ENCODE measurements at places on chromosomes 6 and 20.

DNA sequence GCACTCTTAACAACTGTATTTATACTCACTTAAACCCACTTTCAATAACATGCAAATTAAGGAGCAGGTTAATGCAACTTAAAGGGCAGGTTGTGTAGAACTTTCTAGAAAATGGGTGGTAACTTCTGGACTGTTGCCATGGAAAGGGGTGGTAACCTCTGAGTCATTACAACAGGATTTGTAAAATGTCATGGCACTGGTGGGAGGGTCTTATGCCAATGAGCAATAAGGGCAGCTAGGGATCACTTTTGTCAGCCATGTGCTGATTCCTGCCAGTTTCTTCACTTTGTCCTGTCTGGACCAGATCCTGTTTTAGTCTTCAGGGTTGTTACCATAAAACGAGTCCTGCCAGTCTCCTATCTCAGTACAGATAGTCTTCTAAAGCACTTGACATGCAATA is 560.5 kb upstream of the PTCHD4 start:
- DNase-seq = no peak

DNA sequence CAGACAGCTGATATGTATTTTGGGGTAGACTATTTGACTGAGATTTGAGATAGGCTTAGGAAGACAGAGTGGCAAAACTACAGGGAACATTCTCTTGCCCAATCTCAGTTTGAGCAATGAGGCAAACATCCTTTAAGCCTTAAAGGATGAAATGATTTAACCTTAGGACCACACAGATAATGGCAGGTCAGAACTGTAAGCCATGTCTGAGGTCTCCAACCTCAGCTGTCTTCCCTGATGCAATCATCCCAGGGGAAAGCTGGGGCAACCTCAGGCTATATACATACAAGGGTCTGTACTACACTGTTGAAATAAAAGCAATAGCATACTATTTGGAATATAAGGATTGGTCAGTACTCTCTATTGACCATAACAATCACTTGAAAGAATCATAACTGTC is 83.8 kb upstream of the NUP153 start:
- no peak for DNase-seq

- no peak for DNase-seq
These were observed 610.5 kb downstream of the TFAP2B start for GRCh38 chr6:51429017-51429712.

GRCh38 chr20:47506850-47507249 is 5.2 kb downstream of the NCOA3 start:
- DNase-seq = no peak

- DNase-seq = no peak
These were observed 18.2 kb upstream of the CCM2L start for GRCh38 chr20:31992086-31992485.

DNA sequence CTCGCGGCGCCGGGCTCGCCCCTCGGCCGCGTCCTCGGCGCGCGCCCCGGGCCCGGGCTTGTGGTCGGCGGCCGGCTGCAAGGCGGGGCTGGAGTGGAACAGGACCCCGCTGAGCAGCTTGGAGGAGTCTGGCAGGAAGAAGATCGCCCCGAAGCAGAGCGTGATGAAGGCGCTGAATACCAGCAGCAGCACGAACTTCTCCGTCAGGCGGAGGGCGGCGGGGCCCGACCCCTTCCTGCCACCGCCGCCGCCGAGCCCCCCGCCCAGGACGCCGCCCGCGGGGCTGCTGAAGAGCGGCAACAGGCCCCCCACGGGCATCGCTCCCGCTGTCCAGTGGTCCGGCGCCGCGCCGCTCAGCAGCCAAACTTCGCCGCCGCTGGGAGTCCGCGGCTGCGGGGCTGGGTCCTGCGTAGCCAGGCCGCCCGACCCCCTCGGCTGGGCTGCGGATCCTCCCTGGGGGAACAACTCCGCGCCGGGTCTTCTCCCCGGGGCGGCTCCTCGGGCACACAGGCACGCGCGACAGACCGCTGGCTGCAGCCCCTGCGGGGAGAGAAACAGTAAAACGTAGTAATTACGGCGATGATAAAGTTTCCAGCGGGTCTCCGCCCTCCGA is 707 bp downstream of the MAN1A1 start:
- DNase-seq = no peak

GRCh38 chr6:161088676-161089328 is 97.2 kb downstream of the MAP3K4 start:
- no peak for DNase-seq

GRCh38 chr20:34300809-34301586 is 2.2 kb downstream of the AHCY start:
- DNase-seq = no peak

DNA sequence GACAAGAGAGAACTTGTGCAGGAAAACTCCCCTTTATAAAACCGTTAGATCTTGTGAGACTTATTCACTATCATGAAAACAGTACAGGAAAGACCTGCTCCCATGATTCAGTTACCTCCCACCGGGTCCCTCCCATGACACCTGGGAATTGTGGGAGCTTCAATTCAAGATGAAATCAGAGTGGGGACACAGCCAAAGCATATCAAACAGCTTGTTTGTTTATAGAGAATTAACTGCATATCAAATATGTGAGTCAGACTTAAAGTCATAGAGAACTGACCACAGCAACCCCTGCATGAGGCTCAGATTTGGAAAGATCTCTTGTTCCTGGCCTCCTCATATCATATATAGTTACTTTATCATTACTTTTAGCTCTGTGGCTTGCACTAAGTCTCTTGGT is 29.1 kb upstream of the HDAC2 start:
- DNase-seq = no peak

DNA sequence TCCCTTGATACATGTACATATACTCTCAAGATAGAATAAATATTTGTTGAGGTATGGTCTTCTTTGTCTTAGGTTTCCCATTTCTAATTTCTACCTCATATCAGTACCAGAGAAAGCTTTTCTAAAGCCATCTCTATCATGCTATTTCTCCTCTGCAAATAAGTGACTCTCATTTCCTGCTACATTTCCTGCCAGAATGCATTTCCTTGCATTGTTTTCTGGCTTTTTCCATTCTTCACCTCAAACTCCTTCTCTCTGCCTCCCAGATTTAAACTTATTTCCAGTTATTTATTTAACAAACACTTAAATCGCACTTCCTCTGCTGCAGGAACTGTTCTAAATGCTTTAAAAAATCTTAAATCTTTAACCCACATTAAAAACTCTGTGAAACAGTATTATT is 74.4 kb upstream of the STMND1 start:
- DNase-seq = no peak

DNA sequence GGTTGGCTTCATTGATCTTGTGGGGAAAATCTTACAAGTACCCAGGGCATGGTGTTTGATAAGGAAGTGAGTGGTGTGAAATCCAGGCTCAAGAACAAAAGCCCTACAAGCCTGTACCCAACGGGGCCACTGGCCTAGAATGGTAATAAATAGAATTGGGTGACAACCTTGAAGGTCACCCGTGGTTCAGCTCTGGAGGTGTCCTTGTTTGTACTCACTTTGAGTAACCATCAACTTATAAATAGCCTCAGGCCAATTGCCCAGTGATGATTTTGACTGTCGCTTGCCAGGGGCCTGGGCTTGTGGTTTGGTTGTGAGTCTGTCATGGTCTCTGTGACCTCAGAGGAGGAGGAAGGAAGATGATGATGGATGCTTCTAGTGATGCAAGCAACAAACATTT is 87.8 kb downstream of the PHACTR3 start:
- no peak for DNase-seq

DNA sequence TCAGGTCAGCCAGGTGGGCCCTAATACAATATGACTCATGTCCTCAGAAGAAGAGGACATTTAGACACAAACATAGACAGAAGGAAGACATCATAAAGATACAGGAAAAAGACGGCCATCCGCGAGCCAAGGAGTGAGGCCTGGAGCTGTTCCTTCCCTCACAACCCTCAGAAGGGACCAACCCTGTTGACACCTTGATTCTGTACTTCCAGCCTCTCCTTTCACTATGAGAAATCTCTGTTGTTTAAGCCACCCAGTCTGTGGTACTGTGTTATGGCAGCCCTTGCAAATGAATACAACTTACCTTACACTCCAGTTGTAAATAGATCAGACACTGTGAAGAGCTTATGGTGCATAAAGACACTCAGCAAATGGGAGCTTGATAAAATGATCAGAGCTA is 199.7 kb downstream of the SAMD5 start:
- no peak for DNase-seq

DNA sequence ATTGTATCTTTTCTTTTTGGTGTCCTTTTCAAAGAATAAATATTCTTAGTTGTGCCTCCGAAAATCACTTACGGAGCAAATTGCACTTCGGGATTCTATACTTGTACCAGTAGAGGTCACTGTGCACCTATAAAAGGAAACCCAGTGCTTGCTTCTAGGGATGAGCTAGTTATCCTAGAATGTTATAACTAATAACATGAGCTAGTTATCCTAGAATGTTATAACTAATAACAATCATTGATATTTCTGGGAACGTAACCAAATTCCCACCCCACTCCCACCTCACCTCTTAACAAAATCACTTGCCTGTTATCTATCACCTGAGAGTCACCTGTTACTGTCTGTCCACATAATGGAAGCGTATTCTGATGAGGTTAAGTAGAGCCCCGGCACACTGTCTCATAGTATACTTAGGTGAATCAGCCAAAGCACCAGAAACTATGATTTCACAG is 126.9 kb upstream of the TIAM2 start:
- no peak for DNase-seq

DNA sequence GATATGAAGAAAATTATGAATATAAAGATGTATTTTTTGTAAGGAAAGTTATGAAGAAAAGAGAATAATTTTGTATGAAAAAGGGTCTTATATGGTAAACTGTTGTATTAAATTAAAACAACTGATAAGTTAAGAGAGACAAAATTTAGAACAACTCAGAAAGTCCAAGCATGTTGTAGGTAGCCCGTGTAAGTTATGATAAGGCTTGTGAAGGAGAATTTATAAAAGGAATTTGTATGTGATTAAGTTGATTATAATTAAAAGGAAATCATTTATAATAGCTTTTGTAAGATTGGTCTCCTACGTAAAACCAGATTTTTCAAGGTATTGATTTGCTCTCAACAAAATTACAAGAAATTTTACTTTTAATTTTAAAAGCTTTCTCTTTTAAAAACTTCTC is 1579.3 kb downstream of the HACE1 start:
- DNase-seq = no peak

DNA sequence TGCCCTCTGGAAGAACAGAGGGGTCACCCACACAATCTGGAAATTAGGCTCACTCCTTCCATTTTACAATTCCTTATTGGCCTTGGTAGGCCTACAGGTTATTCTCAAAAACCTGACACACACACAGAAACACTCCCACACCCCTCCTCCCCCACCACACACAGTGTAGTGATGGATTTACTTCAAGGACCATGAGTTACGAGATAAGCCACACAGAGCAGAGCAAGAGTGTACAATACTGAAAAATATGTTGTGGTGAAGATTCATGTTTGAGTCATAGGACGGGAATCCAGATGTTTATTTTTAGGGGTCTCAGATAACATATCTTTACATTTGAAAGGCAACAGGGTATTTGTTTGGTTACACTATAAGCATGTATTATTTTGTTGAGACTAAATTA is 291.9 kb downstream of the PLCB1 start:
- DNase-seq = no peak

DNA sequence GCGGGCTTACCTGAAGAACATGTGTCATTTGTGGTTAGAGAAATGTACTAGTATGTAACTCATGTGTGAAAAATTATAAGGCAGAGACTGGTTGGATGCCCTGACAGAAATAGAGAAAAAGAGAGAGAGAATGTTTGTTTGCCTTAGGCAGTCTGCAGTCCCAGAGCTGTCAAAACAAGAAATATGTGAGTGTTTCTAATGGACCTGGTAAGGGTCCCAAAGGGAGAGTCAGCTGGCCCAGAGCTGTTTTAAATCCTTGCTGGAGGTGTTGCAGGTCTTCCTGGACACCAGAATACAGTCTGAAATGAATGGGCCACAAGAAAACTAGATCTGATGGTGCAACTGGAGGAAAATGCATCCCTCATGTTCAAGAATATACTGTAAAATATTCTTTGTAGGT is 158.3 kb upstream of the OGFRL1 start:
- no peak for DNase-seq

GRCh38 chr6:152769993-152770392 is 19.4 kb downstream of the VIP start:
- DNase-seq = no peak

- DNase-seq = no peak
These were observed 193.1 kb upstream of the ARG1 start for GRCh38 chr6:131379948-131380347.

DNA sequence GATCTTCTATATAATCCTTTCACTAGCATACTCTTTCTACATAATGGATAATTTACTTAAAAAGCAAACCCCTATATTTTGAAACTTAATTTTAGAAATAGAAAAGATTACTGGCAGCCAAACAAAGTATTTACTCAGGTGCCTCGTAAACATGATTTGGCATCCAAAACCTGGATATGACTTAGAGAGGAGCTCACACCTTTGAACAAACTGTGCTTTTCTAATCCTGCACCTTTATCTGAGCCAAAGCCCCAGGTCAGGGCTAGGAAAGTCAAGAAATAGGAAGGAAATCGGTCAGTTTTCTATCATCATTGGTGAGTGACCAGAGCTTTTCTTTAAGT is 170.9 kb downstream of the PHF3 start:
- no peak for DNase-seq

DNA sequence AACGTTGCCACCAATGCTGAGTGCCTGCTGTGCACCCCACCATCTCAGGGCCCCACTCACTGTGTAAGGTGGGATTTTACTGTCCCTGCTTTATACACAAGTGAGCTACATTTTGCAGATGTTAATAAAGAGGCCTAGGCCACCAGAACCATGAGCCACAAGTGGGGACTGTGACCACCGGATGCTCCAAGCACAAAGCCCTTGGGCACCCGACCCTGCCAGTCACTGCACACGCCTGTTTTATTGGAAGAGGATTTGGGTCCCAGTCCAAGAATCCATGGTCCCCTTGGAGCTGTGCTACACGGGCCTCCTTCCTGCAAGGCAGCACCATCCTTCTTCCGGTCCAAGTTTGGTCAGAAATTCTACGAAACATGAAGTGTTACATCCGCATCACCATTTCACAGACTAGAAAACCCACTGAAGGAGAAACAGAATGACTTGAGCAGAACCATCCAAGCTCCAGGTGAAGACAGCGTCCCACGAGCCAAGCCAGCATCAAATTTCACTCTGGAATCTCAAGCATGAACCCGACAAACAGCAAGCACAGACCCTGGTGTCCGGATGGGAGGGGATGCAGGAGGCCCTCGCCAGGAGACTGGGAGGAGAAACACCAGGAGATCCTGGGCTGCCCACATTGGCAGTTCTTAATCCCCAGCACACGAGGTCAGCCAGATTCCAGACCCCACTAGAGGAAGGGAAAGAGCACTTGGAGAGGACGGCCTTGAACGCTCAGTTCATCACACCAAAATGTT is 226.9 kb downstream of the DLL1 start:
- DNase-seq = peak; percentile 26

DNA sequence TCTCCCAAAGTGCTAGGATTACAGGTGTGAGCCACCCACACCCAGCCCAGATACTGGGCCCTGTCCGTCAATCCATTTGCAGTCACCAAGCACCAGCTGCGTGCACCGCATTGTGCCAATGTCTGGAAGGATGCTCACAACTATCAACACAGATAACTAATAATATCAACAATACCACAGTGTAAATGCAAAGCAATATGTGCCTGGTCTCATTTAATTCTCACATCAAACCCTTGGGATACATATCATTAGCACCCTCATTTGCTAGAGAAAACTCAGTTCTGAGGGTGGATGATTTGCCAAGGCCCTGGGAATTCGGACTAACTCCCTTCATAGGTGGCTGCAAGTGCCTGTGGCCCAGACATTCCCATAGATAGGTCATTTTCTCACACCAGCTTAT is 14.5 kb downstream of the RIPOR3 start:
- DNase-seq = no peak
